Fibroblast of skin of back (primary cell): ENCODE measurements at places on chromosomes 12 and 14.

- DNase-seq, result peak; percentile 70
Observed at GRCh38 chr12:71662849-71663560, 643 bp downstream of the ZFC3H1 start.

- DNase-seq, result peak; percentile 16
Observed at GRCh38 chr12:76549131-76549530, 10.4 kb downstream of the OSBPL8 start.

DNA sequence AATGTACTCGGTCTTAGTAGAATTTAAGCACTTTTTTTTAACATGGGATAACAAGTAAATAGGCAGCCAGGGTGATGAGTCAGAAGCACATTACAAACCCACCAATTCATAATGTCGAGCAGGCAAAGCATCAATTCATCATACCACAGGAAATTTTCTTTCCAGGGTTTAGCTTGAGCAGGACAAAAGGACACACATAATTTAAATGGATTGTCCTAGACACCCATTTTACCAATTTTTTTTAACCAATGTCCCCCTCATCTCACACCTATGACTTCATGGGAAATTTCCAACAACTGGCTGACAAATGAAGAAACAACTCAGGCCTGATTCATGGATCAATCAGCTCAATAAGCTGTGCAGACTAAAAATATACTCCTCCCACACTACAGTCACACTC, 58.8 kb upstream of the FOXG1 start:
- DNase-seq, result peak; percentile 62

DNA sequence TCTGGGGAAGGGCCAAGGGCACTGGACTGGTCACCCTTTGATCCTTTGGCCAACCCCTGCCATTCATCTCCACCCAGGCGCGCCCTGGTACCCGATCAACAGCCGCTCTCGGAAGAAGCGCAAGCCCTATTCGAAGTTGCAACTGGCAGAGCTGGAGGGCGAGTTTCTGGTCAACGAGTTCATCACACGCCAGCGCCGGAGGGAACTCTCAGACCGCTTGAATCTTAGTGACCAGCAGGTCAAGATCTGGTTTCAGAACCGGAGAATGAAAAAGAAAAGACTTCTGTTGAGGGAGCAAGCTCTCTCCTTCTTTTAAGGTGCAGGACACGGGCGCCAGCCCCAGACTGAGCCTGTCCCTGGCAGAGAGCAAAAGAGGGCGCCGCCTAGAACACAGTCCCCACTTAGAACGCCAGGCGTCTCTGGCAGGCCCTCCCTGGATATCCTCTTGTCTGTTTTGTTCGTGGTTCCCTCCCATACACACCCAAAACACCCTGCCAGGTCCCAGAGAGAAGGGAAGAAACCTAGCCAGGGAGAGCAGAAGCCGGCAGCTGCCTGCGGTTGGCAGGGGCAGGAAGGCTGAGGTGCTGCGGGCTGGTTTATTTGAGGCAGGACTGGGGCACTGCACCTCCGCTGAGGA, 1.7 kb downstream of the HOXC12 start:
- DNase-seq, result no peak

- DNase-seq, result no peak
Observed at GRCh38 chr12:30840715-30841114, 85.8 kb upstream of the TSPAN11 start.

DNA sequence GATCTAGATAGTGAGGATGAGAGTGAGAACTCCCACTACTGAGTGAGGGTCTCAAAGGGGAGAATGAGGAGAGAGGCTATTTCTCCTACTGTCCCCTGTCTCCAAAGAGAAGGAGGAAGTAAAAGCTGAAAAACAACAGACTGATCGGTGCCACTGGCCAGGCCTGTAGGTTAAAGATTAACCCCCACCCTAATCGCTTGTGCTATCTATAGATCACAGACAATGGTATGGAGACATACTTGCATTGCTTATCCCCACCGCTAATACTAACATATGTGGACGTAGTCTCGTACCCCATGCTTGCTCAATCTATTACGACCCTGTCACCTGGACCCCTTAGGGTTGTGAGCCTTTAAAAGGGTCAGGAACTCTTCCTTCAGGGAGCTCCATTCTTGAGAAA, 777.9 kb upstream of the TMEM132C start:
- DNase-seq, result no peak

- DNase-seq, result no peak
Observed at GRCh38 chr12:103696101-103696500, 109.0 kb downstream of the STAB2 start.

DNA sequence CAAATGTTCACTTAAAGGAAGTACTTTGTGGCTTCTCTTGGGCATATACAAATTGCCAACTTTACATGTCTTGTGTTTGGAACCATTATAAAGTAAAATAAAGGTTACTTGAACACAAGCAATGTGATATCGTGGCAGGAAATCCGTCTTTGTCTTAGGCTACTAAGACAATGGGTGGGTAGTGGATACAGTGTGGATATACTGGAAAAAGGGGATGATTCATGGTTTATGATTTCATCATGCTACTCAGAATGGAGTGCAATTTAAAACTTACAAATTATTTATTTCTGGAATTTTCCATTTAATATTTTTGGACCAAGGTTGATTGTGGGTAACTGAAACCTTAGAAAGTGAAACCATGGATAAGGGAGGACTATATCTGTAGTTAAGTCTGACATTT, 48.4 kb downstream of the MYRFL start:
- peak; percentile 22 for DNase-seq

- DNase-seq, result no peak
Observed at GRCh38 chr14:69937367-69938081, 58.3 kb downstream of the SMOC1 start.

DNA sequence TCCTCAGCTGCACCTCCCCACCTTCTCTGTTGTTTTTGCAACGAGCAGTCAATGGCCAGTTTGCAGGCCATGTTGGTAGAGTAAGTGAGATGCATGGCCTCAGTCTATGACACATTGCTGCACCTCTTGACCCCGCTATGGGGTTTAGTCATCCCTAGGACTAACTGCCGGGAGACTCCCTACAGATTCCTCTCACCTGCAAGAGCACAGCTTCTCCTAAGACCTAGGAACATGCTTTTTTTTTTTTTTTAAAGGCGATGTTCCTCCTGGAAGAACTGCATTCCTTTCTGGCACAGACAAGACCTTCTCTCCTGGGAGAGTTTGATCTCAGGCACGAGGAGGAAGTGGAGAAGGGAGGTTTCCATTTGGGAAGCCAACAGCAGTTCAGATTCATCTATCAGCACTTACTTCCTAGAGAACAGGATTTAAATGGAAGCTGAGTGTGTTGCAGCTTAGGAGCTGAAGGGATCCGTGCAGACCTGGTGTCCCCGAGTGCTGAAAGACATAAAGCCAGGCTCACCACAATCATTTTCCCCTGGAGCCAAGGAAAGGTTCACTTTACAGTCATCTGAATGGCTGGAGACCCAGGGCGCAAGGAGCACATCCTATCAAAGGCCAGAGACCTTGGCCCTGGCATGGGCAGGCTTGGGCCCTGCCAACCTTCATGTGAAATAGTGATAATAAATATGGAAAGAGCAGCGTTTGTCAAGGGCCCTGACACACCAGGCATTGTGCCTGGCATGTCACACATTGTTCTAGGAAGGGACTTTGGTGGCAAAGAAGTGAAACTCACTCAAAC, 104.1 kb downstream of the LGMN start:
- DNase-seq, result peak; percentile 27

DNA sequence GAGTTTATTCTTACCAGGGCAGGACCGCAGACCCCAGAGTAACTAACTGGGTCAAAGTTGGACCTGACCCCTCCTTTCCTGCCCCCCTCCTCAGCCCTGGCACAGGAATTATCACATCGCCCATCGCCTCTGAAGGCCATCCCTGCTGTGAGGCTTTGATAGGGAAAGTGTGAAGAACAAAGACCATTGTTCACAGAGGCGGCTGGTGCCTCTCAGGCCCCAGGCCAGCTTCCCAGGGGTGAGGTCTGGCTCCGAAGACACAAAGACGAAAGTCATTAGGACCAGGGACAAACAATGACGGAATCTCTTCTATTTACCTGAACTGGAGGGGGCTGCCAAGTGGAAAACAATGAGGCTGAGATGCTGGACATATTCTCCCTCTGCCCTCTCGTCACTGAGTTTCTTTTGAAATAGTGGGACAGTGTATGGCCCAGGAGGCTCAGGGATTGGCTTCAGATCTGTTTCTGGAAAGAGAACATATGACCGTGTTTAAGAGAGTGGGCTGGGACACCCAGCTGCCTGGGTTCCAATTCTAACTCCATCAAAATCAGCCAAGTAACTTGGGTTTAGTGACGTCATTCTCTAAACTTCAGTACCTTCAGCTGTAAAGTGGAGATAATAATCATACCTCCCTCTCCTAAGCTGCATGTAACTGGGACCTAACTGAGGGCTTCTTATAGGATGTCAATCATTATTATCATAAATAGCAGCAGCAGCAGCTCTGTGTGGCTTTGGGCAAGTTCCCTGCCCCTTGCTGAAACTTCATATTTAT, 769.4 kb downstream of the MED13L start:
- no peak for DNase-seq

DNA sequence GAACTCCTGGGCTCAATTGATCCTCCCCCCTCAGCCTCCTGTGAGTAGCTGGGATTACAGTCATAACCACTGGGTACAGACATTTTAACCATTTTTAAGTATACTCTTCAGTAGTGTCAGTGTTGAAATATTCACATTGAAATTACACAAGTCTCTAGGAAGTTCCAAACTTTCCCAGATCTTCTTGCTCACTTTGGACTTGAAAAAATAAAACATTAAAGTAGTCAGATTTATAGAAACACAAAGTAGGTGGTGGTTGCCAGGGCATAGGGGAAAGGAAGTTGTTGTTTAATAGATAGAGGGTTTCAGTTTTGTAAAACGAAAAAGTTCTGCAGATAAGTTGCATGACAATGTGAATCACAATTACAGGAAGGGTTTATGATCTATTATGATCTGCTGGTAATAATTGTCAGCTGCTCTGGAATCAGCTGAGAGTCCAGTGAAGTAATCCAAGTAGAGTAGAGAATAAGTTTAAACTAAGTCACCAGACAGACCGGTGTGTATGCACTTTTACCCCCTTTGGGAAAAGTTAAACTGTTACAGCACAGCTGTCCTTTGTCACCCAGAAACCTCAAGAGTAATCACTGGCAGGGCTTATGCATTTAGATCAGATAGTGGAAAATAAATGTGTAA, 27.4 kb downstream of the PCNX1 start:
- peak; percentile 21 for DNase-seq

- no peak for DNase-seq
Observed at GRCh38 chr14:100131181-100131580, 28.3 kb downstream of the DEGS2 start.

DNA sequence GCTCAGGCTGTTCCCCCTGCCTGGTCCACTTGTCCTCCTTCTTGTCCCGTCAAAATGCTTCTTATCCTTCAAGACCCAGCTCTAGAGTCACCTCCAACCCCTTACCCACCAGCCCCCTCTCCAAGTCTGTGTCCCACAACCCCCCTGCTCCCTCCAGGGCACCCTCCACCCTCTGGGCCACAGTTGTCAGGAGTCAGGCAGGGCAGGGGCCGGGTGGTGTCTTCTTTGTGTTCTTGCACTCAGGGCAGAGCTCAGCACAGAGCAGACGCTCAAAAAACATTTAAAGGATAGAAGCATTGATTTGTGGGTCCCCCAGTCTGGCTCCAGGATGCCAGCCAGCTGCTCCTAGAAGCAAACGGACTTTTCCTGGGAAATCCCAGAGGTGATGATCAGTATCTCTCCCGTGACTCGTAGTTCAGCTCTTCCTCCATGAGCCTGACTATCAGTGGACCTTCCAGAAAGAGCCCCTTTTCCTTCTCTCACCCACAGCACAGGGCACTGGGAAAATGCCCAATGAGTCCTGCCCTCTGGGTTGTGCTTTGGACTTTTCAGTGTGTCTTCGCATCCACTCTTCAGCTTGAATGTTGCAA, 17.2 kb upstream of the BDKRB1 start:
- DNase-seq, result no peak

- peak; percentile 96 for DNase-seq
Observed at GRCh38 chr14:56339855-56340701, 221.9 kb downstream of the PELI2 start.

DNA sequence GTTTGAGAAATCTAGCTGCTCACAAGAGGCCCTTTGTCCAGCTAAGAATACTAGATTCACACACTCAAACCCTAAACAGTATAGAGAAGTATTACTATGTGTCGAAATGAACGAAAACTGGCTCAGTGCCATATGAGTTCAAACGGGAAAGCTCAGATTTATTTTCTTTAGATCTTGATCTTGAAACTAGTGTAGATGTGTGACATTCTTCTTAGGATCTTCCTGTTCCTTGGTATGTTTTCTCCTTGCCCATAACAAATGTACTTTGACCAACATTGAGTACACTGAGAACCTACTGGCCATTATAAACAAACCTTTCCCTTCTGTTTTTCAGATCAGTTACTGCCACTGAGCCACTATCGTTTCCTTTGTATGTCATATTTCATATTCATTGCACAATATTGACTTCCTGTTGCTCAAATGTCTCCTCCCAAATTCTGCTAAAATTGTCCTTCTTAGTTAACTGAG, 21.3 kb downstream of the MYBPC1 start:
- no peak for DNase-seq

DNA sequence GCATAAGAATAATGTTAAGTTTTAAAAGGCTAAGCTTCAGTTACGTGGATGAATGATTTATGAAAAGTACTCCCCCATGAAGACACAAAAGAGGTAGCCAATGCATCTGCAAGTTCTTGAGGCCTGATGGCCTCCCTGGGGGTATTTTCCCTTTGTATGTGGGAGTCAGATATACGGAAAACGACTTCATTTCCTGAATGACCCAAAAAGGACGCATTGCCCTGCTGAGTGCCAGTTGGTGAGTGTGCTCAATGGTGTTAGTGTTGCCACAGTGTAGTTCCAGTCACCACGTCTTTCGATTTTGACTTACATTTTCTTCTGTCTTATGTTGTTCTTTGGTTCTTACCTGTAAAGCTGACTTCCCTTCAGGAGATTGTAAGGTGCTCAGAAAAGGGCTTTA, 8.0 kb downstream of the ETV6 start:
- DNase-seq, result peak; percentile 39

DNA sequence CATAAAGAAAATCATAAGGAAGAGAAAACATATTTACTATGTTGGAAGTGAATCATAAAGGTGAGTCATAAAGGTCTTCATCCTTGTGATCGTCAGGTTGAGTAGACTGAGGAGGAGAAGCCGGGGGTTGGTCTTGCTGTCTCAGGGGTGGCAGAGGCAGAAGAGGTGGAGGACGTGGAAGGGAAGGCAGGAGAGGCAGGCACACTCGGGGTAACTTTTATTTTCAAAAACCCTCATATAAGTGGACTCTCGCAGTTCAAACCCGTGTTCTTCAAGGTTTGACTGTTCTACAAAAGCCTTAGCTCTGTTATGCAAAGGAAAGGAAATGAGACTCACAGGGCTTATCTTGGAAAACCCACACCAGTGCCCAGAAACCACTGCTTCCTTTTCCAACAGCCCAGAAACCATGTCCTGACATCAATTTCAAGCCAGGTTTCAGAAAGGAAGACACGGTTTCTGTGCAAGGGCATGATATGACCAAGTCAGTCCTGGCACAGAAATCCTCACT, 14.0 kb downstream of the SMCO2 start:
- DNase-seq, result no peak

DNA sequence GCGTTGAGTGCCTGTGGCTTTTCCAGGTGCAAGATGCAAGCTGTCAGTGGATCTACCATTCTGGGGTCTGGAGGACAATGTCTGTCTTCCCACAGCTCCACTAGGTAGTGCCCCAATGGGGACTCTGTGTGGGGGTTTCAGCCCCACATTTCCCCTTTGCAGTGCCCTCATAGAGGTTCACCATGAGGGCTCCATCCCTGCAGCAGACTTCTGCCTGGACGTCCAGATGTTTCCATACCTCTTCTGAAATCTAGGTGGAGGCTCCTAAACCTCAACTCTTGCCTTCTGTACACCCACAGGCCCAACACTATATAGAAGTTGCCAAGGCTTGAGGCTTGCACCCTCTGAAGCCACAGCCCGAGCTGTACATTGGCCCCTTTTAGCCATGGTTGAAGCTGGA, 52.9 kb downstream of the PRKCH start:
- no peak for DNase-seq
